8988T (cell line): ENCODE measurements at places on chromosomes 16 and 17.

- DNase-seq, result no peak
Observed at GRCh38 chr16:4372578-4373355, 1.1 kb downstream of the VASN start.

- DNase-seq, result no peak
Observed at GRCh38 chr16:27474921-27475320, 72.9 kb downstream of the IL21R start.

- no peak for DNase-seq
Observed at GRCh38 chr16:630815-631405, at the start of gene WFIKKN1. TSS of gene WFIKKN1 (plus strand) at chr16:630985. CDS start at chr16:631254, 269 bp downstream.

DNA sequence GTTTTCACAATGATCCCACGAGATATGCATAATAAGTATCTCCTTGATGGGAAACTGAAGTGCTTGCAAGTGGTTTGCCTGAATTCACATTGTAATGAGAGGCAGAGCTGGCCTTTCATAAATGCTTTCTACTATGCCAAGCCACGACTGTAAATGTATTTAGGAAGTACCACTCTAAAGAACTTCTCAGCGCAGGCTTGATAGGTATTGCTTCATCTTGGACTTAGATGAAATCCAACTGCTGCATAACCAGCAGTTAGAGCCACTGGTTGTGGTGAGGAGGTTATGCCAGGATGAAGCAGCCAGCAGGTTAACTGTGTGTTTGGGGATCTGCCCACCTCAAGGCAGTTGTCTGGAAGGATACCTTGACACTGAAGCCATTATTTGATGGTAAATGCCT is 26.8 kb downstream of the MARCHF10 start:
- DNase-seq, result no peak

GRCh38 chr16:86383488-86384262 is 126.7 kb upstream of the FOXF1 start:
- no peak for DNase-seq

DNA sequence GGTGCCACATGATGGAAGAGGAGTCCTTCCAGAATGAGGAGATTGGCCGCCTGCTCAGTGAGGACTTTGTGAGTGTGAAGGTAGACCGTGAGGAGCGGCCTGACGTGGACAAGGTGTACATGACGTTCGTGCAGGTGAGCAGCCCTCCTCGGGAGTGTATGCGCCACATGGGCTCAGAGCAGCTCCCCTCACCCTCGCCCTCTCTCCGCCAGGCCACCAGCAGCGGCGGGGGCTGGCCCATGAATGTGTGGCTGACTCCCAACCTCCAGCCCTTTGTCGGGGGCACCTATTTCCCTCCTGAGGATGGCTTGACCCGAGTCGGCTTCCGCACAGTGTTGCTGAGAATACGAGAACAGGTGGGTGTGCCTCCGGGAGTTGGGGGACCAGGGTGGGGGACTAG is 1.9 kb downstream of the SPATA20 start:
- no peak for DNase-seq

DNA sequence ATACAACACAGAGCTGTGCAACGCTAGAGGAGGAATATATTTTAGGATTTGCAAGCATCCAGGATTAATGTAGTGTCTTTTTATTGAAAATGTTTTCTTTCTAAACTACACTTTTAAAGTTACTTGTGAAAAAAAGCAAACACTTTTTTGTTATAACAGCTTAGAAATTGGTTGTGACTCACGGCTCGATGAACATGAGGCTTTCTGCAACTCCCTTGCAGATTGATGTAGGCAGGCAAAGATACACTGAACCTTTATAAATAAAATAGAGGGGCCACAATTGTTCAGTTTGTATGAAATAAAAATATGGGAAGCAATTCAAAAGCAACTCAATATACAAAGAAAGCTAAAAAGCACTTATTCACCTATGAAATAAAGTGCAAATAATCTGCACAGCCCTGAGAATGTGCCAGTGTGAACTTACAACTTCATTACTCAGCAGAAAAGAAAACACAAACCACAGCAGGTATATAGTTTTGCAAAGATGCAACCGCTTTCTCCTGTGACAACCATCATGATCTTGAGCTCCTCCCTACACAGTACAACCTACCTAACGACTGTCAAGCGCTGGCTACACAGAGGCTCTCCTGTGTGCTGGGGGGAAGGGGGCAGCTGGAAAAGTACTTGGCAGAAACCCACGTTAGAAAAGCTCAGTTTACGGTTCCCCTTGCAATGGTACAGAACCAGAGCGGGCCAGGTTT is 948 bp downstream of the LUC7L start:
- DNase-seq, result no peak

- DNase-seq, result no peak
Observed at GRCh38 chr16:23959072-23959751, 123.4 kb downstream of the PRKCB start.

DNA sequence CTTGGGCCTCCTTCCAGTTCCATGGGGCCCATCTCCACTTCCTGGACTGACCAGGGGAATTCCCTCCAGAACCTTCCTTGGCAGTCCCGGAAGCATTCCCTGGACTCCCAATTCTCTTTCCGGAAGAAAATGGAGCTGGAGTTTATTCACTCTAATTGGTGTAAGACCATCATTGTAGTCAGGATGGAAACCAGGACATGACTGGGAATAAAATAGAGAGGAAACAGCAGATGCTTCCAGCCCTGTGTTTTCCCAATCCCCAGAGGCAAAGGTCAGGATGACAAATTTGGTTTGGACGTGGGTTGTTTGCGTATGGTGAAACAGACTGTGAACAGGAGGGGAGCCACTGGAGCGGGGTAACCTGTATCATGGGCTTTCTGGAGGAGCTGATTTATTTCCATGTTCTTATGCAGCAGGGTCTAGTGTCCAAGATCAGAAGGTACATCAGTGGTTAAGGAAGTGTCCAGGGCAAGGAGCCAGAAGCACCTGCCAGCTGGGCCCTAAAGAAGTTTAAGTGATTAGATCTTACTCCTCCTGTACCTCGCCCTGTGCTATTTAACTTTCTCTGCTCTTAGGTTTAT is 8.5 kb upstream of the LONP2 start:
- DNase-seq, result no peak

DNA sequence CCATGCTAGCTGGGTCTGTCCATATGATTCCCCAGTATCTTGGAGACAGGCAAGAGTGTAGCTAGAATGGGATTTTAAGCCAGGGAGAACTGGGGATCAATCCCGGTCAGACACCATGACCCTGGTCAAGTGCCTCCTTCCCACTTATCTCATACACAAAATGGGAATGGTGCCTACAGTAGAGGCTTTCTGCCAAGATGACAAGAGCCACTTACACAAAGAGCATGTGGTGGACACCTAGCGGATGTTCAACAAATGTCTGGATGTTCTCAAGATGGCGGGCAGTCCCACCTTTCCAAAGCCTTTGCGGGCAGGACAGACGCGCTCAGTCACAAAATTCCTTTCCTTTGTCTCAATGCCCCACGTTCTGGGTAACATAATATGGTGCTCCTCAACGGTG is 57.3 kb downstream of the MAF start:
- no peak for DNase-seq

- no peak for DNase-seq
Observed at GRCh38 chr16:65944361-65944760, 422.1 kb upstream of the CDH5 start.

DNA sequence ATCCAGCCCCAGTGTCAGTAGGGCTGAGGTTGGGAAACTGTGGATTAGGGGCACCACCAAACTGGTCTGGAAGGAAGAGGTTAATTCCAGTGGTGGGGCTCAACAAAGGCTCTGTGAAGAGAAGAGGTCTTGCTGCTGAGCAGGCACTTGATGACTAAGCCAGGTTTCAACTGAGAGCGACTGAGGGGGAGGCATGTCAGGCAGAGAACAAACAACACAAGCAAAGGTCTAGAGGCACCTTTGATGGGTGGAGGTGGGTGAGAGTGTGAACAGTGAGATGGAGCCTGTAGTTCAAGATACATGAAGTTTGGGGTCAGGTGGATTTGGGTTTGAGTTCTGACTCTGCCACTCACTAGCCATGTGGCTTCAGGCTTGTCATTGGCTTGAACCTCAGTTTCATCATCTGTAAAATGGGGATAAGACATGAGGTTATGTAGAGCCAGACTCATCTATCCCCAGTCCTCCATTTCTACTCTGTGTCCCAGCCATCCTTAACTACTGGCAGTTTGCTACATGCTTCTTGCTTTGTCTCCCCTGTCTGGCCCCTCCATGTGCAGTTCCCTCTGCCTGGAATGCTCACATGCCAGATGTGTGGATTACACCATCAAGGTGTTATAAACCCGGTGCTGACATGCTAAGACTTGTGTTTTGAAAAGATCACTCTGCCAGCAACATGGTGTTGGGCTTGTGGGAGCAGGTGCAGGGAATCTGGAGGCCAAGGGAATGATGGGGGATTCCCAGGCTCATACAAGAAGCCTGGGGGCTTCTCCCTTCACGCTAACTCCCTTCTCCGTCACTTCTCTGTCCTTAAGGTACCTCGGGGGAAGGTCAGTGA is 3.0 kb upstream of the RMI2 start:
- DNase-seq, result no peak

GRCh38 chr16:11140466-11140865 is 115.5 kb downstream of the SOCS1 start:
- no peak for DNase-seq

- no peak for DNase-seq
Observed at GRCh38 chr16:87425941-87426340, 33.8 kb downstream of the MAP1LC3B start.

DNA sequence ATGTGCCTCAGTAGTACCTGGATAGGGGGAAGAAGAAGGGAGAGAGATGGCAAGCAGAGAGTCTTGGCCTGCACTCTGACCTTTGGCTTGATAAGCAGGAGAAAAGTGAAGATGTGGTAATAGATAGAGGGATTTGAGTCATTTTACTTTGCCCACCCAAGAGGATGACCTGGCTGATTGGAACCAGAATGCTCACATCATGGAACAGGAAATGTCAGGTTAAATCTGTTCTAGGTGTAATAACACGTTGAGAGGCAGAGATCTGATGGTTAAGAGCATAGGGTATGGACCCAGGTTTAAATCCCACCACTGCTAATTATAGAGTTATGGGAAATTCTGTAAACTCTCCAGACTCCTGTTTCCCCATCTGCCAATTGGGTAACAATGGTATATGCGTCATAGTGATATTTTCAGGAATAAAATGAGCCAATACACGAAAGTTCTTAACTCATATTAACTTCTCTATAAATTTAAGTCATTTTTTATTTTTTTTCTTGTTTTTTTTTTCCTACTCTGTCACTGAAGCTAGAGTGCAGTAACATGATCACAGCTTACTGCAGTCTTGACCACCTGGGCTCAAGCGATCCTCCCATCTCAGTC is 8.1 kb upstream of the CCL18 start:
- DNase-seq, result no peak

- DNase-seq, result no peak
Observed at GRCh38 chr17:33986566-33986965, 268.5 kb upstream of the CCL2 start.

DNA sequence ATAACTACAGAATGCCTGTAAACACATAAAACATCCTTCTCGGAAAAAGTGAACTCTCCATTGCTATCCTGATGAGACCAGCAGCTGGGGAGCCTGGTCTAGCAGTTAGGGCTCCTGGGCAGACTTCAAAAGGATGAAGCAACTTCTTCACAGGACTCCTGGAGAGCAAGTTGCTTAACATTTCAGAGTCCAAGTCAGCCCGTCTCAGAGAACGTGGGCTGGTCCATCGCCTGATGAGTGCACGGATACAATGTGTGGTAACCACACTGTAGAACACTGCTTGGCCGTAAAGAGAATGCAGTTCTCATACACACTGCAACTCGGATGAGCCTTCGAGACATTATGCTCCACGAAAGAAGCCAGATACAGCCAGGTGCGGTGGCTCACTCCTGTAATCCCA is 52.7 kb downstream of the TMEM235 start:
- no peak for DNase-seq

GRCh38 chr16:2238838-2239675 is 2.8 kb downstream of the DNASE1L2 start:
- DNase-seq, result peak; percentile 26

DNA sequence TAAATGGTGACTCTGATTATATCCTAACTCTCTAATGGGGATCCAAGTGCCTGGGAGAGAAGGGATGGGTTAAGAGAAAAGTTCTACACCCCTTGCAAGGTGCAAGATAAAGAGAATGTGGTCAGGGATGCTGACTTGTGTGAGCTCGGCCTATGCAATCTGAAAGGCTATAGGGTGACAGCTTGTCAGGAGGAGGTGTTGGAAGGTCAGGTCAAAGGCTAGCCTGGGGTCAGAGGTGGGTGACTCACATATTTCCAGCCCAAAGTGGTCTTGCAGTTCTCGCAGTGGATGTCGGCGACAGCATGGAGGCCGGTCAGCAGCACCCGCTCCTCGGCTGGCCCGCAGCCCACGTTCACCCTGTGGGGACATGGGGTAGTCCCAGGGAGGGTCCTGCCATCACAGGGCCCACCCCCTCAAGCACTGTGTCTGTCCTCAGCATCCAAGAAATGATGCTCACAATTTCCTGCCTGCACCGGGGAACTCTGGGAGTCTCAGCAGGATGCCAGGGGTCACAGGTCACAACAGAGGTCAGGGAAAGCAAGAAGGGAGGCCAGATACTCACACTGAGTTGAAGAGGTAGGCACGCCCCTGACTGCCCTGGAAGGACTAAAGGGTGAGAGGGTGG is 1.4 kb downstream of the YPEL3 start:
- no peak for DNase-seq

GRCh38 chr17:15267996-15268395 is 2.9 kb upstream of the PMP22 start:
- no peak for DNase-seq

DNA sequence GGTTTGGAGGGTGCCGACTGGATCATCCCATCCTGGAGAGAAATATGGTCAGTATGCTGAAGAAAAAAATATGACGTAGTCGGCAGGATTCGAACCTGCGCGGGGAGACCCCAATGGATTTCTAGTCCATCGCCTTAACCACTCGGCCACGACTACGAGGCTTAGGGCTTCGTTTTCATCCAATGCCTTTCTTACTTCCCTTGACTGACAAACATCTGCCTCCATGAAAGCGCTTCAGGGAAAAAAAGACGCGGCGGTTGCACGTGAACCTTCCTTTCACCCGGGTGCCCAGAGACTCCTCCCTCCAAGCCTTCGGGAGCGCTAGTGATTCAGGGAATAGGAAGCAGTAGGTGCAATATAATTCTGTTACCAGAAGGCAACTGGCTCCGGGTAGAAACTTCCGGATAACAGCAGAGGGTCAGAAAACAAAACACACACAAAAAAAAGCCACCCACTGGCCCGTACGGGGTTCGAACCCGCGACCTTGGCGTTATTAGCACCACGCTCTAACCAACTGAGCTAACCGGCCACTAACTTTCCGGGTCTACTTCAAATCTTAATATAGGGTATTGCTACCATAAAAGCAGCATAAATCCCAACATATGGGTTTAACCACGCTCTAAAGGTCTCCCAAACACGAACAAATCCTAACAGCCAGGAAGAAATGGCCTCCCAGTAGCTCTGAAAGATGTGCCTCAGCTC is 16.3 kb upstream of the AURKB start:
- no peak for DNase-seq

DNA sequence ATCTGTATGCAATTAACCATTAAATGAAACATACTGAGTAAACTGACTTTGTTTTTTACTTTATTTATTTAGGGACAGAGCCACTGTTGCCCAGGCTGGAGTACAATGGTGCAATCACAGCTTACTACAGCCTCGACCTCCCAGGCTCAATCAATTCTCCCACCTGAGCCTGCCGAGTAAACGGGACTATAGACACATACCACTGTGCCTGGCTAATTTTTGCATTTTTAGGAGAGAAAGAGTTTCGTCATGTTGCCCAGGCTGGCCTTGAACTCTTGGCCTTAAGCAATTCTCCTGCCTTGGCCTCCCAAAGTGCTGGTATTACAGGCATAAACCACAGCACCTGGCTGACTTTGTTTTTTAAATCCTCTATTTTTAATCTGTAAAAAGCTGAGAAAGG is 42.6 kb downstream of the ANKFY1 start:
- DNase-seq, result no peak

- DNase-seq, result peak; percentile 52
Observed at GRCh38 chr17:17921192-17922069, 50.8 kb downstream of the TOM1L2 start.
